ENCODE measurements at places on chromosomes 16 and 17.
A peak's percentile ranks its signal among the peaks of the same experiment; 100 is the strongest.

- no peak for DNase-seq
Measured at GRCh38 chr17:2994441-2994840, 69.0 kb downstream of the OR1D5 start.

- DNase-seq = no peak
Measured at GRCh38 chr17:48352630-48353029, 77.4 kb downstream of the SKAP1 start.

- no peak for DNase-seq
Measured at GRCh38 chr16:84929421-84930297, 81.7 kb downstream of the ZDHHC7 start.

DNA sequence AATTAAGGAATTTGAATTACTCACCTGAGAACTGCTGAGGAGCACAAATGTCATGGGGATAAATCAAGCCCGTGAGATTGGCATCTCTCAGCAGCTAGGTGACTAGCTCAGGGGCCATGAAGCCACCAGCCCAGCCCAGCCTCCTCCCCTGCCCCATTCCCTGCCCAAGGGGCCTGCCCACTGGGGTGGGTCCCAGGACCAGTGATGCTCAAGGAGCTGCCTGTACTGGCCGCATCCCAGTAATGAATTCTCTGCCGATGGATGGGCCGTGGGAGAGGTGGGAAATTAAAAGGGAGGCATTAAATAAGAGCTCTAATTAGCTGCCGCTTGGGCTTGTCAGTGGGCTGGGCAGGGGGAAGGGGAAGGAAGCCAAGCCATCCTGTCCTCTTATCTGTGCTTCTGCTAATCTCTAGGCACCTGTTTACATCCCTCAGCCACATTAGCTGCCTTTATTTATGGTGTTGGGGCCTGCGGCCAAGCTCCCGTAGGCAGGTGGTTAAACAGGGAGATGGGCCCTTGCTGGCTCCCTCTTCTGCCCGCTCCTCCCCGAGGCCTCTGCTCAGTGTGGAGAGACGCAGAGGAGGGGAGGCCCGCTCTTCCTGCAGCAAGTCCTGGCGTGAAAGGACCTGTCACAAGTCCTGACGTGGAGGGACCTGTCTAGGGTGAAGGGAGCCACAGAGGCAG lies 48.8 kb downstream of the PIPOX start:
- peak; percentile 72 for DNase-seq

GRCh38 chr16:59324462-59324861 lies 590.3 kb upstream of the GOT2 start:
- DNase-seq = no peak

DNA sequence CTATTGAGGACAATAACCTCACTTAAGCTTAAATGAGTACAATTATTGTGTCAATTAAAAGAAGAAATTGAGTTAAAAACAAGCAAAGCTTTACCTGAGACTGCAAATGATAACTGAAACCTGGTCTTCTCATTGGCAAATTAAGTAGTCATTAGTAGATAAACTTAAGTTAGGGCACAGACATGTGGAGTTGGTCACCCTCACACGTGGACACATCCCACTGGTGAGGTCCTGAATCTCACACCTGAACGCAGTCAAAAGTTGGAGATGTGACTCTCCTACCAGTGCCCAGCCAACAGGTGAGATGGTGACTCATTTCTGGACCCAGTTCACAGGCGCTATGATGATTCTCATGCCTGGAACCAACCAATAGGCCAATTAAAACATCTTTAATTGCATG lies 311.6 kb downstream of the FOXL1 start:
- no peak for DNase-seq

DNA sequence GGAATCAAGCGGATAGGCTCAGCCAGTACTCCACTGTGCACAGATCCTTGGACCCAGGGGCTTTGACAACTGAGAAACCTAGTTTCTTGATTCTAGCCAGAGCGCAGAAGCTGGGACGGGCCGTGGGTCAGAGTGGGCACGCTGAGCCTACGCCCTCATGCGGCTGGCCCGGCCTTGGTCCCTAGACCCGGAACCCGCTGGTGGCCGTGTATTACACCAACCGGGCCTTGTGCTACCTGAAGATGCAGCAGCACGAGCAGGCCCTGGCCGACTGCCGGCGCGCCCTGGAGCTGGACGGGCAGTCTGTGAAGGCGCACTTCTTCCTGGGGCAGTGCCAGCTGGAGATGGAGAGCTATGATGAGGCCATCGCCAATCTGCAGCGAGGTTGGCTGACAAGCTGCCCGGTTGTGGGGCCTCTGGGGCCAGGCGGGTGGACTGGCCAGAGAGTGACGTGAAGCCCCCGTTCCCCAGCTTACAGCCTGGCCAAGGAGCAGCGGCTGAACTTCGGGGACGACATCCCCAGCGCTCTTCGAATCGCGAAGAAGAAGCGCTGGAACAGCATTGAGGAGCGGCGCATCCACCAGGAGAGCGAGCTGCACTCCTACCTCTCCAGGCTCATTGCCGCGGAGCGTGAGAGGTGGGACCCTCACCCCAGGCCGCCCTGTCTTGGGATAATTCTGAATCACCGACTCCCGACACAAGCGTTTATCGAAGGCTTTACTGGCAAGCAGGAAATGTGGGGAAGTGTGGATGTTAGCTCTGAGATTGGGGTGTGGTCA lies 946 bp downstream of the STUB1 start:
- no peak for DNase-seq

DNA sequence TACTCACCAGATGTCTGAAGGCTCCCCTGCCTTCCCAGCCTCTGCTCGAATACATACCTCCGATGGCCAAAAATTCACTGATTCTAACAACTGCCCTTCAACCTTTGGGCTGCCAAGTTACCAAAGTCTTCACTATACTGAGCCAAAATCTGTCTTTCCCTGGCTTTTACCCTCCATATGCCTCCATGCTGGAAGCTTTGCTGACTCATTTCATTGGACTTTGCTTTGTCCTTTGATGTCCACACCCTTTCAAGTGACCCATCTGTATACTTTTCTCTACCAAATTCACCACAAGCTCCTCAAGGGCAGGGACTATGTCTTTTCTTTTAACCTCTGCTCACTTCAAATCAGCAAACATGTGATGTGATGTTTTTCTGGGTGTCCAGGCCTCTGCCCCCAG lies 21.0 kb upstream of the MTMR4 start:
- no peak for DNase-seq

DNA sequence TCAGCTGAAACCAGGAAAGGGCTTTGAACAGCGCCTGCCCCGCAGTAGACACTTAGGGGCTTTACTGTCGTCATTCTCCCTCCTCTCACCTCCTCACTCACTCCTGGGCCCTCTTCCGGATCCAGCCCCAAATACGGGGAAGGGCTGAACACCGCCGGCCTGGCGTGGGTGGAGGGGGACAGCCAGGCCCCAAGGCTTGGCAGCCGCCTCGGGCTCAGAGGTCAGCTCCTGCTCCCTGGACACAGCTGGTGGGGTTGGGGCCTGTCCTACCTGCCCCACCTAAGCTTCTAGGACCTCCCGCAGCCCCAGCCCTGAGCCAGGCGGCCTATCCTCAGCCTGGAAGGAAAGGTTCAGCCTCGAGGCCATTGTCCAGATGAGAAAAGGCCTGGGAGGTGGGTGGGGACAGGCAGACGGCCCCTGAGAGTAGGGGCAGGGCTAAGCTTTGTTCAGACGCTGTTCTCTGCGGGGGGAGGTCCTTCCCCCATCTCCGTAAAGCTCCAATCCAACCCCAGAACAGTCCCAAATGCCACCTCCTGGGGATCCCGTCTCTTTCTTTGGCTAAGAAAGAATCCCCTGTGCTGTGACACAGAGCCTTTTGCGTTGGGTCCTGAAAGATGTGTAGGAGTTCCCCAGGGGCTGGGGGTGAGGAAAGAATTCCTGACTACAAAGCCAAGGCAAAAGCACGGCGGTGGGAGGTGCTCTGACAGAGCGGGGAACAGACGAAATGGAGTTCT lies 881 bp upstream of the LLGL1 start:
- no peak for DNase-seq

- DNase-seq = no peak
Measured at GRCh38 chr16:2711370-2712062, 8.5 kb downstream of the PRSS27 start.

GRCh38 chr17:15307710-15308111 lies 33.7 kb downstream of the TEKT3 start:
- no peak for DNase-seq

- DNase-seq = no peak
Measured at GRCh38 chr16:65314627-65315008, 192.8 kb upstream of the CDH11 start.

- DNase-seq = no peak
Measured at GRCh38 chr17:72702136-72702735, 390.3 kb downstream of the SLC39A11 start.

GRCh38 chr17:10724546-10725195 lies 5.2 kb downstream of the TMEM220 start:
- no peak for DNase-seq

- no peak for DNase-seq
Measured at GRCh38 chr17:53270936-53271335, 551.8 kb upstream of the KIF2B start.

GRCh38 chr16:83355570-83356218 lies 452.1 kb upstream of the HSBP1 start:
- no peak for DNase-seq

DNA sequence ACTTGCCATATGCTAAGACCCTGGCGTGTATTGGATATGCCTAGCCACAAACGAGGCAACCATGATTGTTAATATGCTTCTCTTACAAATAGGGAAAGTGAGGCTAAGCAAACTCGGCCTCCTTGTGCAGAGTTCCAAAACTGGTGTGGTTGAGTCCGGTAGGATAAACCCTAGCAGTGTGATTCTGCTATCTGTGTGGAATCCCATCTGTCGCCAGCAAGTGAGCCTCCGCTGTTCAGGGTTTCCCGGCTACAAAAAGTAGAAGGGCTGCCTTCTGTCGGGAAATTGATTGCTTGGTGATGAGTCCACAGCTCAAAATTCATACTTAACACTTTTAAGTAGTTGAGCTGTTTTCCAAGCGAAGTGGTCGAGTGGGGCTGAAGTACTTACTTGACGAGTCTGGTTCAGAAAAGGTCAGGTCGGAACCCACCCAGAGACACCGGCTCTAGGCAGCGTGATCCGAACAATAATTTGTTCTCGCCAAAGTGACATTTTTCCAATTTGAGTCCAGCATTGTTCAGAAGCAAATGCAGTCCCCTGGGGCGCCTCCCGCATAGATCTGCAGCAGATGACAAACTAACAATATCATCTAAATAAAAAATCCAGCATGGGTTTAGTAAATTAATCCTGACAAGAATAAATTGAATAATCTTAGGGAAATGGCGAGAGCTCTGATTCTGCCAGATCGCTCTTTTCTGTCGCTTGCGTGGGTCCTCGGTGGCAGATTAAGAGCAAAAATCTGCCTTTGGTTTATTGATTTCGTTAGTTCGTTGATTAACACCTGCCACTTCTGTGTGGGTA lies 686.7 kb upstream of the RBFOX1 start:
- no peak for DNase-seq

- no peak for DNase-seq
Measured at GRCh38 chr17:76772842-76773525, 35.1 kb downstream of the MFSD11 start.

DNA sequence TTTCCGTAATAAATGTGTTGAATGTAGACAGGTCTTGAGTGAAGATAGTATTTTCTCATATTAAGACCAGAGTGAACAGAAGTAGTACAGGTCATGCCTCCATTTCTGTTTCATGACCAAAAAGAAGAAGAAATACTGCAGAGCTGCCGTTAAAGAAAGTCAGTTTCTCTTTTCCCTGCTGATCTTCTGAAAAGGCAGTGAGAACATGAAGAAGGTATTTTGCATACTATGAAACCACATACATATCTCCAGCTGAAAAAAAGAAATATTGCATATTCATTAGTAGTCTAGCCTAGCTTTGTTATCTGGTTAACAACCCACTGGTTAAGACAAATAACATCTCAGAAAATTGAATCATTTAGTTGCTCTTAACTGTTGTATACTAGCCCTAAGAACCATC lies 138.4 kb downstream of the PHKB start:
- no peak for DNase-seq

DNA sequence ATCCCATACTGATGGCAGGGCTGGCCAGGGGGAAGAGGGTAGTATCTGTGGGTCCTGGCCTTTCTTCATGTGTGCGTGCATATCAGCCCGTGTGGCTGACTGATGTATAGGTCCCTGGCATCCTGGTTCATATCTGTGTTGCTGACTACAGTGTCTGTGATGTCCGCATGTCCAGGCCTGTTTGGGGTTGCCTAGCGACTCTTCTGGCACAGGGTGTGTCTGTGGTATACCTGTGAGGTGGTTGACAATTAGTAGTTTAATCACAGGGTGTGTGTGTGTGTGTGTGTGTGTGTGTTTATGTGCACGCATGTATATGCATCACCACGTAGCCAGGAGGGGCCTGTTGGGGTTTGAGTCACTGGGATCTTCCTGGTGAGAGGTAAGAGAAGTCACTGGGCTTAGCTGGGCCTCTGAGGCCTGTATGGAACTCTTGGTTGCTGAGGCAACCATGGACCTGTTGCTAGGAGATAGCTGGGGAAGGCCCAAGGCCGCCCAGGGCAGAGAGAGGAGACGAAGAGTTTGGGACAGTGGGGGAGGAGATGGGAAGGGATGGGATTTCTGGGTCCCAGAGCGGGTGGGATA lies 603 bp upstream of the TMEM95 start:
- no peak for DNase-seq

DNA sequence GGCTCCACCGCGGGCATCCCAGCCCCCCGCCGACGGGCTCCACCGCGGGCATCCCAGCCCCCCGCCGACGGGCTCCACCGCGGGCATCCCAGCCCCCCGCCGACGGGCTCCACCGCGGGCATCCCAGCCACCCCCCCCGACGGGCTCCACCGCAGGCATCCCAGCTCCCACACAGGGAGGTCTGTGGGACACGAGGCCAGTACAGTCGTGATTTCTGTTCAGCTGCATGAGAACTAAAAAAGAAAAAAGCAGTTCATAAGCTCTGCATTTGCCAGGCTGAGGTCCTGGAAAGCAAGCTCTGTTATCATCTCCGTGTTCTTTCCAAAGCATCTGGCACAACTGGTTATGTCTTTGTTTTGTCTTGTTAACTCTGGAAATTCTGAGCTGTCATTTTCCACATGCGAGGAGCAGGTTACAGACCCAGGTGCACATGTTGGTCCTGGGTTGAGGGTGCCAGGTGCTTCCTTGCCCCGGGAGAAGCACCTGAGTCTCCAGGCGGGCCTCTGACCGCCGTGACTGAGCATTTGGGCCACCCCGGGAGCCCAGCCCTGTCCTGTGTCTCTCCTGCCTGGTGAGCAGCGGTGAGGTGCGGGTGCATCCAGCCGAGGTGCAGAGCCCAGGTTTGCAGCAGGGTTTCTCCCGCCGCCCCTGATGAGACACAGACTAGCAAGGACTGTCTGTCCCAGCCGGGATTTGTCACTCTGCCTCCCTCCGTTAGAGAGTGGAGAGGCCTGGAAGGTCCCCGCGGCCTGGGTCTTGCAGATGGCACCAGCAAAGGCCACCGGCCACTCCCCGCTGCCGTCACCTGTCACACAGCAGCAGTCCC lies 9.9 kb upstream of the WFIKKN1 start:
- DNase-seq = no peak

- DNase-seq = no peak
Measured at GRCh38 chr16:27568077-27568476, 18.1 kb downstream of the KATNIP start.

GRCh38 chr17:39636927-39637736 lies at the start of gene STARD3:
STARD3 (plus strand) TSS chr17:39637144; CDS start chr17:39653532, 16,388 bp downstream.
- peak; percentile 90 for DNase-seq

GRCh38 chr17:79046916-79047280 lies 22.9 kb downstream of the C1QTNF1 start:
- DNase-seq = no peak
